ENCODE measurements at places on chromosomes 3 and 15.

- DNase-seq = no peak
Measured at GRCh38 chr3:195198426-195199346, 72.3 kb downstream of the XXYLT1 start.

- DNase-seq = no peak
Measured at GRCh38 chr3:189982321-189982945, 138.3 kb downstream of the P3H2 start.

DNA sequence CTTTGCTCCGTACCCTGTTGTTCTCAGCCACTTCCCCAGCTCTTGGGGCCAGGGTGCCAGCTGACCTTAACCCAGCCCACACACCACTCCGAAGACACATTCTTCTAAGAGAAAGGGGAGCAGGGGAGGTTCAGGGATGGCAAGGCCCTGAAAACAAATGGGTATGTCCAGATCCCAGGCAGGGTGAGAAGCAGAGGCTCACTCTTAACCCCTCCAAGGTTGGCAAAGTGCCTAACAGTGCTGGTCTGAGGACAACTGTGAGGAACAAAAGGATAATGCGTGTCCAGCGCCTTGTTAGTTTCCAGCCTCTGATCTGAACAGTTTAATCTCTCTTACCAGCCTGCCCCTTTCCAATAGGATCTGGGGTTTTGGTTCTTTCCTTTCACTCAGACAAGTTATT lies 1.5 kb downstream of the TMEM44 start:
- no peak for DNase-seq

- DNase-seq = no peak
Measured at GRCh38 chr3:123547881-123548519, 36.9 kb downstream of the HACD2 start.

- DNase-seq = no peak
Measured at GRCh38 chr3:107910713-107911259, 180.0 kb downstream of the CD47 start.

DNA sequence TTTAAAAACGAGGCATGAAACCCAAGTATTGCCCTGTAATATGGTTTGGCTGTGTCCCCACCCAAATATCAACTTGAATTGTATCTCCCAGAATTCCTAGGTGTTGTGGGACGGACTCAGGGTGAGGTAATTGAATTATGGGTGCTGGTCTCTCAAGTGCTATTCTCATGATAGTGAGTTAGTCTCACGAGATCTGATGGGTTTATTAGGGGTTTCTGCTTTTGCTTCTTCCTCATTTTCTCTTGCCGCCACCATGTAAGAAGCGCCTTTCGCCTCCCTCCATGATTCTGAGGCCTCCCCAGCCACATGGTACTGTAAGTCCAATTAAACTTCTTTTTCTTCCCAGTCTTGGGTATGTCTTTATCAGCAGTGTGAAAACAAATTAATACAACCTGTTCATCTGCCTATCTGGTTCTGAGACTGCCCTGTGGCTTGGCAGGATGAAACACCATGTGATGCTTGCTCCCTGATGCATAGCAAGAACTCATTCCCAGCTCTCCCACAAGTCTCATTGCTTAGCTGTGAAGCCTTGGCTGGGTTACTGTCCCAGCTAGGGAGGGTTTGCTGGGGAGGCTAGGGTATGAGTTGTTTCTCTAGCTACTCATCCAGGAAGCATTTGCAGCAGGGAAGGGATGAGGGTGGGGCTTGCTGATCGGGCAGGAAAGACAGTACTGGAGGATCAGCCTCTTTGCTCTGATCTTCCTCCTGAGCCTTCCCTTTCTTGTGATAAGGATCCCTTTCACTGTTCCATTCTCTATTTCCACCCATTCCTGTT lies 3.7 kb upstream of the SQOR start:
- DNase-seq = peak; percentile 81

DNA sequence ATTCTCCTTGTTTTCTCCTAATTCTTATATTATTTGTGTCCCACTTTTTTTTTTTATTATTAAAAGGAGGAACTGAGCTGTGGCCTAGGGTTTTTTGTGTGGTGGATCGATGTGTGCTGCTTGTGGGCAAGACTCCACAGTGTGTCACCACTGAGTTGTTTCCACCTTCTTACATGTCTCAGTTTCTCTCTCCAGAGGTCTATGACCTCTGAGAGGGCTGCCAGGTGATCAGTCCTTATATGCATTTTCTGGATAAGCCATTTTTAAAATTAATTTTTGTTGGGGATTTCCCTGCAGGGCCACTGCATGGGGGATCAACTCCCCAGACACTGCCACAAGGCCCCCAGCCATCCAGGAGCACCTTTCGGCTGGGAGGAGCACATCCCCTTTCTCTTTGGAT lies 27.8 kb downstream of the IQCF6 start:
- DNase-seq = no peak

- no peak for DNase-seq
Measured at GRCh38 chr15:51281368-51281967, 56.9 kb downstream of the CYP19A1 start.

GRCh38 chr3:105139881-105140560 lies 226.7 kb upstream of the ALCAM start:
- no peak for DNase-seq

- no peak for DNase-seq
Measured at GRCh38 chr3:162171970-162172369, 675.4 kb downstream of the OTOL1 start.

DNA sequence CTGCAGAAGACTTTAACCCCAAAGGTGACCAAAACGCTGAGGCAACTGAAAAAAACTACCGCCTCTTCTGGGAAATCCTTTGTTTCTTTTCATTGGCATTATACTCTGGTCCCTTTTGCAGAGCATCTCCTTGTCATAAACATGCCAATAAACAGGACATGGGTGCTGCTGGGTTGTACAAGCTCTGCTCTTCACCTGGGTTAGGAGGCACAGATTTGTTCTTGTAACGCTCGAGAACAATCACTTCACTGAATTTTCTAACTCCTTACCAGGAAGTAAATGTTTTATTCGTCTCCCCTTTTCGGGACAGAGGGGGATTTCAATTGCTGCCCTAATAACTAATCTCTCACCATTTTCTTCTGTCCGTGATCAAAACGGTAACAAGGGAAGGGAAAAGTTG lies 1.3 kb downstream of the PLCH1 start:
- DNase-seq = no peak

- DNase-seq = no peak
Measured at GRCh38 chr3:86208772-86209171, 782.2 kb downstream of the VGLL3 start.

- no peak for DNase-seq
Measured at GRCh38 chr15:99986297-99987118, 253.3 kb upstream of the LYSMD4 start.

DNA sequence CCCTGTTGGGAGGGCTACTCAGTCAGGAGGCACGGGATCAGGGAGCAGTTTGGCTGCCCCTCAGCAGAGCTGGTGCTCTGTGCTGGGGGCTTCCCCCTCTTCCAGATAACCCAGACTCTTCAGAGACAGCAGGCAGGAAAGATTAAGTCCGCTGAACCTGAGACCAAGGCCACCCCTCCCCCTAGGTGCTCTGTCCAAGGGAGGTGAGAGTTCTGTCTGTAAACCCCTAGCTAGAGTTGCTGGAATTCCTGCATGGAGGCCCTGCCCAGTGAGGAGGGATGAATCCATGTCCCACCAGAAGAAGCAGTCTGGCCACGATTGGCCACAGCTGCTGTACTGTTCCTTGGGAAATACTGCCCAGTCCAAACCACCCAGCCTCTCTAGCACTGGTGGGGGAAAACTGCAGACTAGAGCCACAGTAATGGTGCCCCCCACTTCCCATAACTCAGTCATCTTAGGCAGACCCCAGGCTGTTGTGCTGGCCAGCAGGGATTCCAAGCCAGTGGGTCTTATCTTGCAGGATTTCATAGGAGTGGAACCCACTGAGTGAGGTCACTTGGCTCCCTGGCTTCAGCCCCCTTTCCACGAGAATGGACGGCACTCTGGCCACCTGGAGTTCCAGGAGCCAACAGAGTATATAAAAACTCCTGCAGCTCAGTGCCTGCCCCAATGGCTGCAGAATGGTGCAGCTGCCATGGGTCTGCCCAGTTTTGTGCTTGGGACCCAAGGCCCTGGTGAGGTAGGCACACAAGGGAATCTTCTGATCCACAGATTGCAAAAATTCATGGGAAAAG lies 42.9 kb downstream of the NPAP1 start:
- DNase-seq = no peak

DNA sequence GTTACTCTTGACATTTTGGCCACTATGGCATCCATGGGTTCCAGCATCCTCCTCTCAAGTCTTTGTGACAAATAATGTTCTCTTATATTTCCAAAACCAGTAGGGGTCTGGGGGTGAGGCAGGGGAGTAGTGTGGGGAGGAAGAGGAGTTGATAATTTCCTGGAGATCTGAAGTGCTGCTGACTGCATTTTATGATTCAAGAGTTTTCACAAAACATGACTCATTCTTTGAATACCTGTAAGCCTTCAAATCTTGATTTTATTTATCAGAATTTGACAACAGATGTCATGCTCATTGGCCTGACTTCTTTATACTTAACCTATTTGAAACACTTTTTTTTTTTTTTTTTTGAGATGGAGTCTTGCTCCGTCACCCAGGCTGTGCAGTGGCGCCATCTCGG lies 98.8 kb upstream of the PLXND1 start:
- DNase-seq = no peak

DNA sequence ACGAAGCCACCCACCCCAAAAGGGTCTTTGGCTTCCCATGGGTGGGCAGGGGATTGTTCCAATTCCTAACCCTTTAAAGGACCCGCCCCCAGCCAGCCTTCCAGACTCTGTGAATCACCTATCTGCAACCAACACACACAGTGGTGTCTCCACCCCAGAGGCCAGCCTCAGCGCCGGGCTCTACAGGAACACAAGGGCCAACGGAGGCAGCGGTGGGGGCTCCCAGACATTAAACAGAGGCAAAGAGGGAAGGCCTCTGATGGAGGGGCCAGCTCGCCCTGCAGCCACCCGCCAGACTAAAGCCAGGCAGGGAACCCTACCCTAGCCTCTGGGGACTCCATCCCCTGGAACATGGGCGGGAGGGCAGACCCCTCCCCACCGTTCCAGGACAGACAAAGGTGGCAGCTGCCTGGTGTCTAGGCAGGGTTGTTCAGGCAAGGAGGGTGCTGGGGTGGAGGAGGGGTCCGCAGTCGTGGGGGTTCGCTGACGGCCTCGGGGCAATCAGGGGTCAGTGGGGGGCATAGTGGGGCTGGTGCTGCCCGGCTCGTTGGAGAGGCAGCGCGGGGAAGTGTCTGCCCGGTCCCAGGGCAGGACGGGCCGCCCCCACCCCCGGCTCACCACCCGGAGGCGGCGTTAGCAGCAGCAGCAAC lies 448 bp downstream of the SHISA5 start:
- DNase-seq = no peak

DNA sequence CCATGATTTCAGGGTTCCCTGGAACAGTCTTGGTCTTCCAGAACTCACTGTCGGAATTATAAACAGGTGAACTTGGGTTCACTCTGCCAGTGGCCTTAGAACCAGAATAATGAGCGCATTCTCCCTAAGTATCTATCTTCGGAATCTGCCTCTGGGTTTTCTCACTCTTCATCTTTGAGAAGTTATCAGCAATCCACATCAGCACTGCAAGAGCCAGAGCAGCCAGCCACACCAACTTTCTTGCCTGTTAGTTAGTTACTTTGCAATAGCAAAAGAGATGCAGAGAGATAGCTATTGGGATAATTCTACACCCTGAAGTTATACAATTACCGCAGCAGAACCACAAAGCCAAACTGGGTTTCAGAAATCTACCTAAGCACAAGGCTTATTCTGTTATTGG lies 25.8 kb downstream of the GLB1 start:
- no peak for DNase-seq

DNA sequence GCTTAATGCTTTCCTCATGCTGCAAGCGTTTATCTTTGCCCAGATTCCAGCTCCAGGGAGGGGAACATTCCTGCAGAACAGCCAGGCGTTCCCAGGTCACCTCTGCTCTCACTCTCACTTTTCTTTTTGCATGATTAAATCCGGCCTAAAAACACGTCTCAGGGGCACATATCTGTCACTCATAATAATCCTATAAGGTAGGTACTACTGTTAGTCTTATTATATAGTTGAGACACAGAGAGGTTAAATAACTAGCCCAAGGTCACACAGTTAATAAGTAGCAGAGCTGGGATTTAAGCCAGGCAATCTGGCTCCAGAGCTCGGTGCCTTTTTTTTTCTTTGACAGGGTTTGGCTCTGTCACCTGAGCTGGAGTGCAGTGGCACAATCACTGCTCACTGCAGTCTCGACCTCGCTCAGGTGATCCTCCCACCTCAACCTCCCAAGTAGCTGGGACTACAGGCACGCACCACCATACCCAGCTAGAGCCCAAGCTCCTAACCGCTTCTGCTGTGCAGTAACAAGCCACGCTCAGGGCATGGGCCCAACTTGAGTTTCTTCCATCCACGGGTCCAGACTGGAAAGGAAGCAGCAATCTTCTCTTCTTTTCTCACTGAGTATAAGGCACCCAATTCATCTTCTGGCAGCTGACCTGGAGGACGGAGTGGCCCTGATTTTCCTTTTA lies 96.5 kb downstream of the LIPC start:
- DNase-seq = peak; percentile 51

GRCh38 chr15:93372208-93372864 lies 283.3 kb upstream of the RGMA start:
- no peak for DNase-seq

- no peak for DNase-seq
Measured at GRCh38 chr15:69504352-69505040, 51.9 kb downstream of the RPLP1 start.

GRCh38 chr3:160003520-160004128 lies 15.0 kb downstream of the IL12A start:
- no peak for DNase-seq

DNA sequence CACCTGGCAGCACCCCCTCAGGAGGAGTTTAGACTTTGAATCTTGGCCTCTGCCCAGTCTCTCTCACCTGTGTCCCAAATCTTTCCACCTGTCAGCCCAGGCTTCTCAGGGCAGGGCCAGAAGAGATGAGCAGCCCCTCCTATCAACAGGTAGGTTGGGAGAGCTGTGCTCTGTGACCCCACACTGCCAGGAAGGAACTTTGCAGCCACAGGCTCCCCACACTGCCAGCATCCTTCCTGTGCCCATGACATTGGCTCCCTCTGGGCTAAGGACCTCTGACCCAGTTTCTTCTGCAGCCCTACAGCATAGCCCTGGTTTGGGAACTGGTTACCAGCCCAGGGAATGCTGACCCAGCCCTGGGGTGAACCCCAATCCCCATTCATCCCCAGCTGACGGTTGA lies 115.7 kb upstream of the IQSEC1 start:
- DNase-seq = no peak

- no peak for DNase-seq
Measured at GRCh38 chr3:42195879-42196330, 70.1 kb downstream of the CCK start.

- DNase-seq = peak; percentile 21
Measured at GRCh38 chr3:183500981-183501704, 54.4 kb downstream of the KLHL6 start.

GRCh38 chr3:149604125-149604875 lies 53.5 kb downstream of the WWTR1 start:
- DNase-seq = no peak

Data from RWPE2 (cell line).